ENCODE measurements at places on chromosomes 3 and 15. TPM values are rescaled to one million over a fixed set of nuclear protein-coding genes. Genes with fewer than 3 reads are reported as not detected.

The PLSCR4 gene
- 0.97 TPM for total RNA-seq

GRCh38 chr3:40187945-40188344, 121.6 kb upstream of the EIF1B start:
- no peak for DNase-seq

GRCh38 chr15:72690938-72691337, 4.9 kb downstream of the BBS4 start:
- no peak for DNase-seq

DNA sequence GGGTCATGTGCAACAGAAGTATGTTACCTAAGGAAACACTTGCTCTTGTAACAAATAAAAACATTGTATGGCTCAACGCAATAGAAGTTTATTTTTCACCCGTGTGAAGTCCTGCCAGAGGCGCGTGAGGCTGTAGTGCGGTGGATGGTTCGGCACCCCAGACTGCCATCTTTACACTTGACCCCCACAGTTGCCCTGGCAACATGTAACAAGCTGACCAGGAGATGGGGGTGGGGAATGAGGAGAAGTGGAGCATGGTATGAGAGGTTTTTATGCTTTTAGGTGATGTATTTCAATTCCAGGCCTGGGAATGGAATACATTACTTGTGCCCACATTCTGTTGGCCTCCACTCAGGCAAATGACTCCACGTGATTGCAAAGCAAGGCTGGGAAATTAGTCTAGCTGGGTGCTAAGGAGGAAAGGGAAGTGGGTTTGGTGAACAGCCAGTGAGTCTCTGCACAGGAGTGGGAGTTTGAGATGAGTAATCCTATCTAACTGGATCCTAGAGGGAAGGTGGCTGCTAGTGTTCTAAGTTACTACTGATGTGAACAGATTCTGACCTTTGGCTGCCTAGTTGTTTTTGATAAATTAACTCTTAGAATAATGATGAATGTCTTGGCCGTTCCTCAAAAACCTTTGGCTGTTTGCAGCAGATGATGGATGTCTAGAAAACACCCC, 33.8 kb upstream of the GREM1 start:
- DNase-seq: no peak

GRCh38 chr15:43516185-43516584, 1.2 kb upstream of the MAP1A start:
- DNase-seq: no peak

DNA sequence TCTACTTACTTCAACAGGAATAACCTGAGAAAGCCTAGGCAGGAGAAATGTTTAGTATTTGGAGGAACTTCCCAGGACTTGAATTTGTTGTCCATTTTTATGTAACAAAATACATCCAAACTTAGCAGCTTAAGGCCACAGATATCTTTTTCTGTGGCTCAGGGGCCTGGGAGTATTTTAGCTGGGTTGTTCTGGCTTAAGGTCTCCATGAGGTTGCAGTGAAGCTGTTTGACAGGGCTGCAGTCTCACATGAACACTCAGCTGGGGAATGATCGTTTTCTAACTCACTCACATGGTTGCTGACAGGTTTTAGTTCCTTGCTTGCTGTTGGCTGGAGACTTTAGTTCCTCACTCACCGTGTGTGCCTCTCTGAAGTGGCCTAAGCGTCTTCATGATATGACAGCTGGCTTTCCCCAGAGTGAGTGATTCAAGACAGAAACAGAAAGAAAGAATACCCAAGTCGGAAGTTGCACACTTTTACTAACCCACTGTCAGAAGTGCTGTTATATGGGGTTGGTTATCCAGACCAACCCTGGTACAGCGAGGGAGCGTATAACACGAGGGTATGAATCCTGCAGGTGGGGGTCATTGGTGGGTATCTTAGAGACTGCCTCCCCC, 229.7 kb upstream of the TBL1XR1 start:
- DNase-seq: no peak

- no peak for DNase-seq
Observed at GRCh38 chr3:60708191-60708975, 542.9 kb downstream of the FHIT start.

DNA sequence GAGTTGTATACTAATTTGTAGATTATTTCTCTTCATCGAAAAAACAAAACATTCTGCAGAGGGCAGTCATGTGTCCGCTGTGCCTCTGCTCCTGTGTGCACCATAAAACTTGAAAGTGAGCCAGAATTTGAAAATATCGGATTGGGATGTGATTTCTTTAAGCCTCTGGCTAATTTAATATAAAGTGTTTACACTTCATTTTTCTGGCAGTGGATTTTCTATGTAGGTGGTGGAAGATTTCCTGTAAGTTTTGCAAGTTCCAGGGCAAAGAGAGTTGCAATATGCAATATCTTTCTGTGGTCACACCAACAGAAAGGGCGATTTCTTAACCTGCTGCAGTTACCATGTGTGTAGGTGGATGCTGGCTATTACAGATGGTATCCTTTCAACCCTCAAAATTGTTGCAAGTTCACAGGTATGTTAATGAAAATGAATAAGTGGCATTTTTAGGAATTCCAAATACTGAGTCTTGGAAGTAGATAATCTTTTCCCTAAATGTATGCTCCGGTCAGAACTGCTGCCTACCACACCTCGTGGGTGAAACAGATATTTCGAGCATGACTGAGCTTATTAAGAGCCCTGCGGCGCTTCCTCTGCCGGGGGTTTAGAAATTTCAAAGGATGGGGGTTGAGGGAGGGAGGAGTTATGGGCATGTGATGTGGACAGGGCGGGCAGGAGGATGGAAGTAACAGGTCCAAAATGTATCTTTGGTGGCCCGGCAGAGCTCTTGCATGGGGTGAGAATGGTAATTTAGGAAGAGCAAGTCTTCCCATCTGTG, 134.0 kb downstream of the PGPEP1L start:
- no peak for DNase-seq

DNA sequence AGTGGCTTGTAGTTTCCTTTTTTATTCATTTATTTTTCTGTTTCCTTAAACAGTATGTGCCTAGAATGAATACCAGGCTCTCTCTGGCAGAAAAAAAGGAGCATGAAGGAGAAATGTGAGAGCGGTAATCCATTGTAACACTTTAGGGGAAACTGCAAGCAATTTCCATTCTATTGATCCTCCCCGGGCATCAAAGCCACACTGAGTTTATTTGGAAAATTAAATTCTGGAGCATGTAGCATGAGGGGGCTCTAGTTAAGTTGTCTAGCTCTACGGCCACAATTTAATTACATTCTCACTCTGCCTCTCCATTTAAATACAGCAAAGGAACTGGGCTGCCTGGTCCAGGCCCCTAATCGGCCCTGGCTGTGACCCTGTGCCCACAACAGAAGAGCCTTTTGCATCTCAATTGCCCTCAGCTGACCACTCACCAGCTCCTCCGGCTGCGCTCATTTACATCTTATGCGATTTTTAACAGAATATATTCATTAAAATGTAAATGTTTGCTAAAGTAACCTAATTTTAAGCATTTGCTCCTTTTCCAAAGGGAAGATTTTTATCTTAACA, 72.9 kb downstream of the MEGF11 start:
- no peak for DNase-seq

The GRAMD1C gene
- 0.10 TPM for total RNA-seq

DNA sequence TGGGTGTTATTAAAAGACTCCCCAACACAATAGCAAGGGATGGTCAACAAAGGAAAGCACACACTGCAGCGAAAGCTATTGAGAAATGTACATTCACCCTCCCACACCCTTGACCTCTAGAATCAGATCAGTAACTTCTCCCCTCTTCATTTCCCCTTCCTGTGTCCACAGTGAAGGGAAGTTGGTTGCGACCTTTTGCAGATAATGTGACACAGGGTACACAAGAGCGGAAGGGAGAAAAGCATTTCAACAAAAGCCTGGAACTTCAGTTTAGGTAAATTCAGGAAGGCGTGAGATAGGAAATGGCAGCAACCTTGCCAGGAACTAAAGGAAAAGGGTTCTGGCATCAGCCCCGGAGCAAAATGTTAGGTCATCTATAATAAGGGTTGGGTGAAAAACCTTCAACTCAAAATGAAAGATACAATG, 899.8 kb downstream of the MCTP2 start:
- no peak for DNase-seq

The LYZL4 gene
- not detected for total RNA-seq

DNA sequence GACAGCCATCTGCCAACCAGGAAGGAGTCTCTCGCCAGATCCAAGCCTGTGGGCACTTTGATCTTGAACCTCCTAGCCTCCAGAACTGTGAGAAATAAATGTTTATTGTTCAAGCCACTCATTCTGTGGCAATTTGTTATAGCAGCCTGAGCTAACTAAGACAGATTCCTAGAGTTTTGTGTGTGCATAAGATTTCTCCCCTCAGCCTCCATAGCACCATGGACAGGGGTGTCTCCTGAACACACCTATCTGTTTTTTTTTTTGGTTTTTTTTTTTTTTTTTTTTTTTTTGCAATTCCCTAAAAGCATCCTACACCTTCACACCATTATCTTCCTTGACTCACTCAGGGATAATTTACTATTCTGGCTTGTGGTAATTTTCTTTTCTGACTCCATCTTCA, 768.5 kb downstream of the NR2F2 start:
- DNase-seq: no peak

- DNase-seq: no peak
Observed at GRCh38 chr15:55183679-55184078, 13.1 kb downstream of the RSL24D1 start.
